ENCODE measurements at places on chromosomes 6 and 20.

DNA sequence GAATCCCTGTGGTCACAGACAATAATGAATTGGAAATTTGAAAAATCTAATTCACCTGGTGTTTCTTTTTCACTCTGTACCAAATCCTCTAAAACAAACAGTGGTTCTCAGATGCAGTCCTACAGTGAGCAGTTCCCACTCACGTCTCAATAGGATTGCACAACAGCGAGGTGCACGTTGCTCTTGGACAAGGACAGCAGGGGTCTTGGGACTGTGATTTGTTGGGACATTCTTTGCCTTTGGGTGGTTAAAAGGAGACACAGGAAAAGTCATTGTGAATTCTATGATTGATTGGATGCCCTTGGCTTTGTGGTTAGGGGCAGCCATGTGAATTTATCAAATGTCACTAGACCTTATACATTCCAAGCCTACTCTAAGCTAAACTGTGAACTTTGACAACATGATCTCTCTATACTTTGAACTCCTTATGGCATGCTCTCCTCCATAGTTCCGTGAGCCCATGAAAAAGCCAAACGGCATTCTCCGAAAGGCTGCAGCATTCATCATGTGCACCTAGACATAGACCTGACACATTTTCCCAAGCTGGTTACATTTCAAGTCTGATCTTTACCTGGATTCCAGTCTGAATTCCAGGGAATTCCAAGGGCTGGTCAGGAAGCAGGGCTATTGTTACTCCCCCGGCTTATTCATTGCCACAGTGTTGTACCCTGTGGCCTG is 647 bp downstream of the UNC93A start:
- no peak for DNase-seq

- no peak for DNase-seq
These were observed 104.7 kb downstream of the PXDC1 start for GRCh38 chr6:3646616-3647362.

DNA sequence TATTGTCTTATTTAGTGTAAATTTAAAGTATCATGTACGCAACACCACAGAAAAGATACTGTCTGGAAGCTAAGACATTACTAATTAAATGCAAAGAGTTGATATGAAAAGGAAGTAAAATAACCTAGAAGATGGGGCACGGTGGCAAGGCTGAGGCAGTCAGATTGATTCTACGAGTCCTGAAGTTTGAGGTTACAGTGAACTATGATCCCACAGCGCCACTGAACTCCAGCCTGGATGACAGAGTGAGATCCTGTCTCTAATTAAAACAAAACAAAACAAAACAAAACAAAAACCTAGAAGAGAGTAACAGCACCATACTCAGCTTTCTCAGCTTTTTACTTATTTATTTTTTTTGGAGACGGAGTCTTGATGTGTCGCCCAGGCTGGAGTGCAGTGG is 199.0 kb downstream of the PRKN start:
- DNase-seq, result no peak

DNA sequence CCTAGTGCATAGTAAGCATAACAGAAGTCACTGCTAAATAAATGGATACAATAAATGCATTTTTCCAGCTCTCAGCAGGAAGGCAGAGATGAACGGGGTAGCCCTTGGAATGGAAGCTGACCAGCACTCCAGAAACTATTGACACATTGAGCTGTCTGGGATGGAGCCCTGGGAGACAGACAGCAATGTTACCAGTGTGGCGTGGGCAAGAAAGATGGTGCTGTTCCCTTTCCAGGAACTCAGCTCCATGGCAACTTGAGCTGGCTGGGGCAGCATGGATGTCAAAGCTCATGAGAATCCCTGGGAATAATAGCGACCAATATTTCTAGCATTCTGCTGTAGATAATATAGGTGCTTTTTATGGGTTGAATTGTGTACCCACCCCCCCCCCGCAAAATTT is 104.3 kb upstream of the PTPRT start:
- DNase-seq, result no peak

- DNase-seq, result no peak
These were observed 254.3 kb downstream of the THBS2 start for GRCh38 chr6:168999392-168999791.

DNA sequence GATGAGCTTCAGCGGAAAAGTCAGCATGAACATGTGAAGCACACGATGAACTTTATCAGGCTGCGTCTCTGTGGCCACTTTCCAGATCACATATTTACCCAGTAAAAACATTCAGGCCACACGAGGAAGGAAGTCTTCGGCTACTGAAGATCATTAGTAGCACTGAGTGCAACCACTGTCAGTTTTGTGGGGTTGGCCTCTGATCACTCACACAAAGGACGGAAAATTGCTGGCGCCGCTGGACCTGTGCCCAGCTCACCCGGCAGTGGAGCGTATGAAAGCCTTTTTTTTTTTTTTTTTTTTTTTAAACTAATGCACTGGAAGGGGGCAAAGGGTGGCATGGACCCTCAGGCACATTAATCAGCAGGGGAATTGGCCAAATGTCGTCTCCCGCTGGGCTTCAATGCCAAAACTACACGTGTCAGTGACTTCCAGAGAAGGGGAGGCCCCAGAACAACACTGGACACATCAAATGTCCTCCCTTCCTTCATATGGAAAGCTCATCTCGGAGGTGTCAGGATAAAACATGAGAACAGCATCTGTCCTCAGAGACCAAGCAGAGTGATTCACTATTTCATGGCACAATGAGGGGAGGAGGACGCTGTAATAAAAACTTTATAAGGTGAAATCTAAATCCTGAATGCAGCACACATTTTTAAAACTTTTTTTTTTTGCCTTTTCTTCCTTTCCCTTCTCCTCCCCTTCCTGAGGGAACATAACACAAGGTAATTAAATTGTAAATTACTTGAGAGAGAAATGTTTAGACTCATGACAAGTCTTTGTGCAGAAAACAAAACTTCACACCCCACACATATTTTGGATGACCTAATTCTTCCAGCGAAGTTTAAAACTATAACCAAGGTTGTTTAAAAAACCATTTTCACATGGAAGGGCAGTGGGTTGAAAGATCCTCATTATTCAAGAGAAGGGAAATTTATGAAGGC is 223.4 kb downstream of the FOXC1 start:
- DNase-seq, result no peak

- no peak for DNase-seq
These were observed 29.2 kb downstream of the SYNJ2 start for GRCh38 chr6:158010591-158011477.

- DNase-seq, result no peak
These were observed 168.5 kb downstream of the CDC5L start for GRCh38 chr6:44556046-44556445.

DNA sequence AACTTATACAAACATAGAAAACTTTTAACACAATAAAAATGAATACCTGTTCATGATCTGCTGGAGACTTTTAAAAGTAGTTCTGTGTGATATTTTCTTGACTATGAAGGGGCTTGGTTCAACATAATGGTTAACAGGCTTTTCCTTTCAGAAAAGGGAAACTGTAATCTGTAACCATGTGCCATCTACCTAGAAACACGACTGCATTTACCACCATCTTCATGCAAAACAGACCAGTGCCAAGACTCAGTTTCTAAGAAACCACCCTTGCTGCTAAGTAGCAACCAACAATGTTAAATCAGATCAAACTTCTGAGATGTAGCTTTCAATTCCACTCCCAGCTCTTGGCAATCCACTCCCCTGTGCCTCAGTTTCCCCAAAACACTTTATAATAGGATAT is 15.7 kb downstream of the STAU1 start:
- no peak for DNase-seq

- DNase-seq, result no peak
These were observed 23.1 kb upstream of the KIAA0408 start for GRCh38 chr6:127482325-127482724.

GRCh38 chr6:20038410-20039204 is 173.7 kb downstream of the MBOAT1 start:
- DNase-seq, result no peak

- no peak for DNase-seq
These were observed 88.3 kb downstream of the SSR1 start for GRCh38 chr6:7224731-7225130.

GRCh38 chr6:38501931-38502330 is 137.8 kb downstream of the BTBD9 start:
- no peak for DNase-seq

- DNase-seq, result no peak
These were observed 27.5 kb upstream of the AGPAT4 start for GRCh38 chr6:161301338-161301737.

GRCh38 chr6:37779111-37779800 is 40.3 kb upstream of the ZFAND3 start:
- DNase-seq, result no peak

DNA sequence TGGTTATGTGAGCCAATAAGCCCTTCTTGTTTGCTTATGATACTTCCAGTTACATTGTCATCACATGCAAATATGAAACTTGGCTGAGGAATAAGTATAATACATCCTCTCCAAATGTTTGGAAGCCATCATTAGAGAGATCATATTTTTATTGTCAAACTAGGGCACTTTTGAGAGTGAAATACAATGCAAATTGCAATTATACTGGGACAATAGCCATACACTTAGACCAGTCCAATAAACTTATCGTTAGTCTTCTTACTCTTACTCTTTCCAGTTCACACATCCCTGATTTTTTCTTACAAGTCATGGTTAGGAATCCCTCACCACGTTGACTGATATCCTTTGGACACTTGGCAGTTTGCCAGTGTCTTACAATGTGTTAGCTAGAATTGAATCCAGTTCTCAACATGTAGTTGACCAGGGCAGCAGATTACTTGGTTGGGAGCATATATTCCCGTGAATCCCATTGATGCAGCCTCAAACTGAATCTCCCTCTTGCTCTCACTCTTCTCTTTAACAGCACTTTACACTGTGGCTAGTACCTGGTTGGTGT is 519.7 kb upstream of the ID4 start:
- no peak for DNase-seq

GRCh38 chr6:41850861-41851260 is 44.3 kb downstream of the USP49 start:
- no peak for DNase-seq

- DNase-seq, result no peak
These were observed 31.6 kb downstream of the DLL1 start for GRCh38 chr6:170259278-170259677.

All from CD4-positive, alpha-beta T cell treated with Interleukin-17A for 1 hour (primary cell).